ENCODE measurements at places on chromosomes 4 and X. TPM values are rescaled to one million over a fixed set of nuclear protein-coding genes. Genes with fewer than 3 reads are reported as not detected.

GRCh38 chr4:151991001-151991883 lies 230.4 kb upstream of the GATB start:
- no peak for DNase-seq

DNA sequence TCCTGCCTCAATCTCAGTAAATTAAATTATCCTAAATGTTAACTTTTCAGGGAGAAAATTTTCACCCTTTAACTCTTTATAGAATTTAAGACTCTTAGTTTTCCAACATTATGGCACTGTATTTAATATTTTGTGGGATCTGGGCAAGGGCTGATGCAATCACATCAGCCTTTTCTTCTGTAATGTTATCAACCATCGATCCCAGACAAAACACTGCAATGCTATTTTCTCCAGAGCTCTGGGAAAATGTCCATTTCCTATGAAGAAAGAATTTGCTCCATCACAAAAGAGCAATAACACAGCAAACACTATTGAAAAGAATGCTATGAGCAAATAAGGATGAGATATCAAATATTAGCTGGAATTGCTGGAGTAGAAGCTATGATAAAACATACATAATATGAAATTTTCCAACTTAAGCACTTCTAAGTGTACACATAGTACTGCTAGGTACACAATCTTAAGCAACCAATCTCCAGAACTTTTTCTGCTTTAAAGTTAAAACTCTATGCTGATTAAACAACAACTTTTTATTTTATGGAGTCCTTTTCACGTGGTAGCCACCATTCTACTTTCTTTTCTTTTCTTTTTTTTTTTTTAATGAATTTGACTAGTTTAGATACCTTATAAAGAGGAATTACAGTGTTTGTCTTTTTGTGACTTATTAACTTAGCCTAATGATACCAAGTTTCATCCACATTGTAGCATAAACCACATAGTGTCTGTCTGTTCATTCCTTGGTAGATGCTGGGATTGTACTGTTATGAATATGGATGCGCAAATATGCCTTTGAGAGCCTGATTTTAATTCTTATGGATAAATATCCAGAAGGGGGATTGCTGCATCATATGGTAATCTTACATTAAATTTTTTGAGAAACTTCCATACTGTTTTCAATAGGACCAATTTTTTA lies 43.6 kb downstream of the UGT2A3 start:
- DNase-seq: no peak

GRCh38 chr4:32003548-32003947 lies 1283.4 kb downstream of the PCDH7 start:
- no peak for DNase-seq

Gene NAP1L3
- total RNA-seq: 10.8 TPM

Gene VCX3B
- total RNA-seq: not detected

Gene AGTR2
- total RNA-seq: not detected

Data from astrocyte (in vitro differentiated cells and primary cell).